ENCODE measurements at places on chromosomes 11 and 22. TPM values are rescaled to one million over a fixed set of nuclear protein-coding genes. Genes with fewer than 3 reads are reported as not detected.

IFITM10 gene
- not detected for polyA plus RNA-seq

OAF gene
- 37.0 TPM for polyA plus RNA-seq

SLC22A8 gene
- polyA plus RNA-seq = not detected

ZP1 gene
- polyA plus RNA-seq = 0.79 TPM

IL10RA gene
- polyA plus RNA-seq = 17.4 TPM

SUSD2 gene
- polyA plus RNA-seq = 0.77 TPM

BMAL1 gene
- polyA plus RNA-seq = 17.1 TPM
